ENCODE measurements at places on chromosomes 11 and 22.

- DNase-seq = no peak
These were observed 12.0 kb downstream of the GUCY1A2 start for GRCh38 chr11:107006076-107006833.

DNA sequence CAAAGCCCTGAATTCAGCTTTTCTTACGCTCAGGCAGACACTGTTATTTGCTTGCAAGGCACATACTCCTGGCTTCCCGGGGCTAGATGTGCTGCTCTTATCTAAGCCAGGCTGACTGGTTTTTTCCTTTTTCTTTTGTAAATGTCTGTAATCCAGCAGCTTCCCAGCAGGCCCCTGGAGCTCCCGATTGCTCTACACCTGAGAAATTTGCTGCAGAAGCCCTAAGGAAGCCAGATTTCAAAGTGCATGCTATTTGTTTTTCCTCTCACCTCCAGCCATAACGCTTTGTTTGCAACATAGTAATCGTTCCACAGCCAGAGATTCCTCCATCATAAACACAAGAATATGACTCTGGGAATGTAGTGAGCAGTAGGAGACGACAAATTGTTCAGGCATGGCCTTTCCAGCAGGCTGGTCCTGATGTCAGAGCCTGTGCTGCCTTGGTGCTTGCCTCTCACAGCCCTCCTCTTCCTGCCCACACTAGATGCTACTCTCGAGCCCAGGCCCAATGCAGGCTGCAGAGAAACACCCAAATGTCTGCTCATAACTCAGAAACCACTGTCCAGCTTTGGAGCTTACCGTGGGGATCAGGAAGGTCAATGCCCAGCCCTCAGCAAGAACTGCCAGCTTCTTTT lies 54.7 kb upstream of the SLC6A5 start:
- no peak for DNase-seq

- DNase-seq = no peak
These were observed 33.0 kb downstream of the SERGEF start for GRCh38 chr11:17979770-17980371.

DNA sequence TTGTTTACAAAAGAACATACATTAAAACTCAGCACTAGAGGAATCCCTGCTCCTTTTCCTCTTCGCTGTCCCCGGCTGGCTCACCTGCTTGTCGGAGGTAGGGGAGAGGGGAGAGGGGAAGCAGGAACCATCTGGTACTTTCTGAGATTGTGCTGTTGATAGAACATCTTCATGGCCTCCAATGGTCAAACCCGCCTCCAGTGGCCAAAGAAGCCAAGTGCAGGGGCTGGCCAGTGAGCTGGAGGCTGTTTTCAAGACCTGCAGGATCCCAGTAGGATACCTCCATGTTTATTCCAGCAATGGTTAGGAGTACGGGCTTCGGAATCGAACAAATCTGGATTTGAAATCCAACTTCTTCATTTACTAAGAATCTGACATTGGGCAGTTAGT lies 92.6 kb downstream of the PKNOX2 start:
- DNase-seq = no peak

GRCh38 chr22:31821572-31821971 lies 67.8 kb downstream of the DEPDC5 start:
- no peak for DNase-seq

- no peak for DNase-seq
These were observed 53.4 kb downstream of the SCGB1A1 start for GRCh38 chr11:62472063-62472884.

DNA sequence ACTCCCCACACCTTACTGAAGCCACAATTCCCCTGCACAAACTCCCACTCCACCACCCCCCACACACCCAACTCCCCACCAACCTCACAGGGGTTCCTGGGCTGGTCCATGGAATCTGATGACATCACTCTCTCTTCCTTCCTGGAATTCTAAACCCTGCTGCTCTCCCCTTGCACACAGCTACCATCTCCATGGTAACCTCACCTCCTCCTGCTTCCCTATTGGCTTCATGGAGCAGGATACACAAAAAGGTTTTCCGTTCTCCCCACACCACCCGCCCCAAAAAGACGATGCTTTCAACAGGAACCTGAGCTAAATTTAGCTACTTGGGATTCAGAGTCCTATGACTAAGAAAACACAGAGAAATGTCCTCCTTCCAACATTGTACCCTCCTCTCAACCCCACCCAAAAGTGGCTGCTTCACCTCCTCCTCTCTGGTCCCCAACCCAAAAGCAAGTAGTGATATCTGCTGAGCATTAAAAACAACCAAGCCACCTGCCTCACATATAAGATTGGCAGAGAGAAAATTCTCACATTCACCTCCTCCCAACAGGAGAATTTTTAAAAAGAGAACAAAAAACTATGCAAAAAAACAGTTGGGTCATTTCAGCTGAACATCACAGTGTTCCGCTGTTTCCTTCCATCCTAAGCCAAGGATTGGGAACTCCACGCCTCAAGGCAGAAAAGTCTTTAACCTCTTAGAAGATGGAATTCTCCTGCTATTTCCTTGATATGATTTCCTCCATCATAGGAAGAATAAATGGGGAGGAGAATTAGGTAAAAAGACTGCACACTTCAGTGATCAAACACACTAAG lies 66.9 kb downstream of the RBFOX2 start:
- no peak for DNase-seq

- DNase-seq = no peak
These were observed 13.8 kb upstream of the OR51M1 start for GRCh38 chr11:5369789-5370188.

- DNase-seq = no peak
These were observed 10.0 kb downstream of the TBX1 start for GRCh38 chr22:19770349-19771220.

DNA sequence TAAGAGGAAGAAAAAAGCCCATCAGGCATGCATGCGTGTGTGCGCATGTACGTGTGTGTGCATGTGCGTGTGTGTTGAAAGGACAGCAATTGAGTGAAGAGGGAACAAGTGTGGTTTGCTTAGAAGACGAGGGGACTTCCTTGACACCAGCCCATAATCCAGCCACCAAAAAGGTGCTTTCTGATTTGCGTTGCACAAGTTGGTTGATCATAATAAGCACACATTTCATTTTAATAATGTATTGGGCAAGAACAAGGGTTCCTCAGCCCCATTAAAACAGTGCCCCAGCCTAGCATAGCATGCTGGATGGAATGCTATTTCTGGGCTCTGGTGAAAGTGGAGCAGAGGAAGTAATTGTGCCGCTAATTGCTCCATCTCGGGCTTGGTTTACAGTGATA lies 493.2 kb downstream of the MIAT start:
- DNase-seq = no peak

GRCh38 chr11:83061883-83062282 lies 9.8 kb downstream of the RAB30 start:
- no peak for DNase-seq

DNA sequence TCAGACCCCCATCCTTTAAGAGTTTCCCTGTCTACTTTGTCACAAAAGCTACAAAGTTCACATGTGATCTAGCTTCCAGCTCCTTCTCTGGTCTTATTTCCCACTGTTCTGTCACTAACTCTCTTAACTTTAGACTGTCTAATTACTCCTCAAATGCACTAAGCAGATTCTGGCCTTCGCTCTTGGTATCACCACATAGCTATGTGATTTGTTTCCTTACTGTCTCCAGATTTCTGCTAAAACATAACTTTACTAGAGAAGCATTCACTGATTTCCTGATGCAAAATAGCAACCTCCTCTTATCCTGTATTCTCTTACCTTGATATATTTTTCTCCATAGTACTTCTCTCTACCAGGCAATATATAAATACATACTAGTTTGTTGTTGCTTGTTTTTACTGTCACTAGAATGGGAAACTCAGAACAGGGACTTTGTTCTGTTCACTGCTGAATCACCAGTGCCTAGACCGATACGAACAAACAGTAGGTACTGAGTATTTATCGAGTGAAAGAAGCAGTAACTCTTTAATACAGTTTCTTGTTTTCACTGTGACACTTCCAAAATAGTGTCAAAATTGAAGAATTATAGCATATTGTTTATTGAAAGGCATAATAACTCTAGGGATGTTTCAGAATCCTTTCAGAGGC lies 205.6 kb downstream of the DDX10 start:
- DNase-seq = no peak

GRCh38 chr11:119844808-119845207 lies 115.8 kb upstream of the NECTIN1 start:
- DNase-seq = no peak

DNA sequence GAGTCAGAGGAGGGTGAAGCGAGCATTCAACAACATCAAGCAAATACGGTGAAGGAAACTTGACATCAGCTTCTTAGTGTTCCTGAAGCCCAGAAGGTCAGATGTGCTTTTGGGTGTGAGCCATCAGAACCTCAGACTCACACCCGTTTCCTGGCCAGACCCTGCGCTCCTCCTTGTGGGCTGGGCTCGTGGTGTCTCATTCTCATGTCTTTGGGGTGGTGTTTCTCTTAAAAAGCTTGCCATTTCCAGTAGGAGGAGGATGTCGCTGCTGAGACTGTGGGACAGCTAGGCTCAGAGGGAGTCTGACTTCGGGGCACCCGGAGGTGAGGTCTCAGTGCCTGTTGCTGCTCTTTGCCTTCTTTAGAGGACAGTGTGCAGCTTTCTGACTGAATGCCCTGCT lies 24.2 kb downstream of the PPFIBP2 start:
- DNase-seq = no peak

DNA sequence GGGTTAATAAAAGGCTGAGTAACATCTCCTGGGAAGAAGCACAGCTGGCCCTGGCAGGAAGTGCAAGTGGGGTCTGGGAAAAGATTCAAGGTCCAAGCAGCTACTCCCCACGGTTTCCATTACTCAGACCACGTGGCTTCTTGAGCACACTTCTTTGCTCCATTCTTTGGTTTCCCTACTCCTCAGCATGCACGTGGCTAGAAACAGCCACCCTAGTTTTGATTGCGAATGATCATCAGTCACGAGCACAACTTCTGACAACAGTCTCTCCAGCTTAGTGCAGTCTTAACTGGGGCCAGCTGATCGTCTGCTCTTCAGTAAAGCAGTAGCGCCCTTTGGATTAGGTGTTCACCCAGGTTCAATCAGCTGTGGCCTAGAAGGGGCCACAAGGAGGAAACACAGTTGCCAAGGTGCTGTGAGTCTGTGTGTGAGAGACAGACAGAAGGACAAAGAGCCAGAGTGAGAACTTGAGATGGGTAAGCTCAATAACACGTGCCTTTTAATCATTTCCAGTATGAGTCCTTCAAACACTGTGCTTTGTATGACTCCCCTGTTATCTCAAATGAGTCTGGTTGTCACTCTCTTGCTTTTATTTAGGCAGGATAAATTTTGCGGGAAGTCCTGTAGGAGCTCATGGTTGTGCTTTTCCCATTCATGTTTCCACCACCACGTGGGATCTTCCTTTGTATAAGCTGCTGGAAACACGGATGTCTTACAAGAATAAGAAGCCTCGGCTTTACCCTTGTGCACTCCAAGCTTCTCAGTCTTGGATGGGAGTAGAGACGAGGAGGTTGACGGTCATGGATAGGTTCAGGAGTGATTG lies 901 bp upstream of the PARVA start:
- DNase-seq = no peak

DNA sequence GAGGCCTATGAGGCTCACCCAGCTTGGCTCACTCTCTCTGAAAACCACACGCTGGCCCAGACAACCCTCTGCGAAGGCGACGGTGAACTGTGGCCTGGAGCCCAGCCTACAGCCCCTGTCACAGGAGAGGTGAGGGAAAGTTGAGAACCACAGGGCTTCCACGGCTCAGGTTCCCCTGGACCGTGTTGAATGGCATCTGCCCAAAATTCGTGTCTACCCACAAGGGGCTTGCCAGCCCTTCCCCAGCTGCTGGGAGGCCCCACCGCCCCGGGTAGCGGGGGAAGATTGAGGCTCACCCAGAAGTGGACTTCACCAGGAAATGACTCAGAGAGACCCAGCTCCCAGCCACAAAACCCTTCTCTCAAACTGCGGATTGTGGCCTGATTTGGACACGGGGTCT lies 197.1 kb downstream of the CTTN start:
- DNase-seq = no peak

GRCh38 chr11:44066732-44067141 lies 667 bp downstream of the ACCS start:
- DNase-seq = no peak

- no peak for DNase-seq
These were observed 24.8 kb downstream of the CNTF start for GRCh38 chr11:58647141-58647699.

DNA sequence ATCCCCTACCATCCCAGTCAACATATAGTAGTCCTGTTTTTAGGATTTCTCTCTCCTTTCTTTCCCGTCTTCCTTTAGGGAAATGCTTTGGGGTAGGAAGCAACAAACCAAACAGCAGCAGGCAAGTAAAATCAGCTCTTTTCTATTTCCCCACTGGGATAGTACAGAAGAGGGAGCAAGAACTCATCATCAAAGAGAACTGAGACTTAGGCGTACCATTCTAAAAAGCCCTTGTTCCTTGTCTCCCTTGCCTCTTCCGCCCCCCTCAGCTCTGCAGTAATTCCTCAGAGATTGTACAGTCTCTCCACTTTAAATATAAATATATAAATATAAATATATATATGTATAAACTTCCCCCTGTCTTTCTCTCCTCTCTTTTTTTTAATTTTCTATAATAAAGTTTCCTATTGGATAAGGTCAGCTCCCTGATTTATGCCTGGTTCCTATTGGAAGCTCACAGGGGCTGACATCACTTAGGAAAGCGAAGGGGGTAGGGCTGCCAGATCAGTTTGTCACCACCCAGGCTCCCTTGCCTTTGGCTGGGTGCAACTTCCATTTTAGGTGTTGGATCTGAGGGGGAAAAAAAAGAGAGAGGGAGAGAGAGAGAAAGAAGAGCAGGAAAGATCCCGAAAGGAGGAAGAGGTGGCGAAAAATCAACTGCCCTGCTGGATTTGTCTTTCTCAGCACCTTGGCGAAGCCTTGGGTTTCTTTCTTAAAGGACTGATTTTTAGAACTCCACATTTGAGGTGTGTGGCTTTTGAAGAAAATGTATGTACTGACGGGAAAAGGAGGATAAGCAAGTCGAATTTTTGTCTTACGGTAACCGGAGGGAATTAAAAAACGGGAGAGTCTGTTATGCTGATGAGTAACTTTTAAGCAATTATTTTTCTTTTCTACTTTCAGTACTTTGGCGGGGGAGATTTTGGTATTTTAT lies at the start of gene CTNND1:
TSS of gene CTNND1 (plus strand) at position 502 of the 934 bp plus-strand sequence. CDS start 29,677 bp downstream, outside the sequence.
- DNase-seq = no peak

DNA sequence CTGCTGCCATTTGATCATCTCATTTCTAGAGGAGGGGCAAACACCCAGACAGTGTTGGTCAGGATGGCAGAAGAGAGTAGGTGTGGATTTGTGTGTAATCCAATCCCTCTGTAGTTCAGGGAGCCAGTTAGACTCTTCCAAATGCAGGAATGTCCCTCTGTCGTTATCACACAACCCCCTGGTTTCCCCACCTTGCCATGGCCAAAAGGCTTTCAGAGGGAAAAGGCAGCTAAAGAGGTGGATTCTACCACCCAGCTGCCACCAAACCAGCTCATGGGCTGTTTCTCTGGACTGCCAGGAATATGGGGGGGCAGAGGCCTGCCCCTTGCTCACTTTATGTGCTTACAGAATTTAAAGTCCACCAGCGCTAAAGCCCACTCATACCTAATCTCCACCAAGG lies 18.1 kb downstream of the TSKU start:
- no peak for DNase-seq

GRCh38 chr11:81874635-81875034 lies 859.0 kb downstream of the FAM181B start:
- DNase-seq = no peak

- DNase-seq = no peak
These were observed 688 bp upstream of the LRRC74B start for GRCh38 chr22:21044931-21045584.

GRCh38 chr11:9678576-9678975 lies 14.7 kb downstream of the SWAP70 start:
- DNase-seq = no peak

GRCh38 chr11:121692236-121692635 lies 239.5 kb upstream of the SORL1-AS1 start:
- DNase-seq = no peak

- no peak for DNase-seq
These were observed 165.2 kb downstream of the LDLRAD3 start for GRCh38 chr11:36108881-36109589.

All from stimulated activated CD8-positive, alpha-beta memory T cell treated with anti-CD3 and anti-CD28 coated beads, Interleukin-7, amount 100 ng/mL, for 1 hour (primary cell).